ENCODE measurements at places on chromosomes 4 and X.

GRCh38 chr4:66328803-66329574 is 658.7 kb upstream of the EPHA5 start:
- no peak for DNase-seq

DNA sequence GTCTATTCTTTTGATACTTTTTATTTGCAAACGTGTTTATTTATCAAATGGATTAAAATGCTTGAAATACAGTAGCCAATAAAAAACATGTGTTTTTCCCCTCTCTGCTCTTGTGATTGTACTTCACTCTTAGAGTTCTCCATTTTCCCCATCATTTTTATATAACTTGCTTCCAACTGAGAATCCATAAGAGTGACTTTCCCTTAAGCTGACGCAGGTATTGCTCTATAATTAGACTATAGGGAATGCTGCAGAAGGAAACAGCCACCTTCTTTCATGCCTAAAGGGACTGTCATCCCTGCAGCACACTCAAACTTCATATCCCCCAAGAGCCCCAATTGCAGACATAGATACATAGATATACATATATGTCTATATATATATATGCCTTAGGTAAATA is 456.9 kb downstream of the ADGRL3 start:
- DNase-seq, result no peak

DNA sequence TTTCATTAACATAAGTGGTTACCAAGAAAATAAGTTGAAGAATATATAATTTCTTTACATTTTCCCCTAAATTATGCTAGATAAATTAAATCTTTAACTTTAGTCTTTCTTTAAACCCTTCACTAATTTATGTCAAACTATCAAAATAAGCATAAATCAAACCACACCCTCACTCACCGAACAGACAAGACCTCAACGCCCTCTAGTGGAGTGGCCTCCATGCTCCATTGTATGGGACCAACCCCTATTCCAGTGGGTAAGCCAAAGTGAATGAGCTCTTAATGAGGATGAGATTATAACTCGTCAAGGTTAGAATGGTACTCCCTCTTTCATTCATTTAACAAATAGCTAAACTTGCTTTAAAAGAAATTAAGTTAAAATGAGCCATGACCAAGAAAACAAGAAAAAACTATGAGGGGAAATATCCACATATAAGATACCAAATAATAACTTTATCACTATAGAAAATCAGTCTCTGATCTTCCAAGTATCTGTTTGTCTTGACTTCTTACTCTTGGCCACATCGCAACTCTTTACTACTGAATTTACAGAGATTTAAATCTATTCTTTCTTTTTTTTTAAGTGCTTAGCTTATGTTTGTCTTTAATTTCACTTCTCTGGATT is 15.6 kb upstream of the BBS12 start:
- peak; percentile 78 for DNase-seq

- no peak for DNase-seq
These were observed 7.5 kb downstream of the ASB5 start for GRCh38 chr4:176261481-176261880.

DNA sequence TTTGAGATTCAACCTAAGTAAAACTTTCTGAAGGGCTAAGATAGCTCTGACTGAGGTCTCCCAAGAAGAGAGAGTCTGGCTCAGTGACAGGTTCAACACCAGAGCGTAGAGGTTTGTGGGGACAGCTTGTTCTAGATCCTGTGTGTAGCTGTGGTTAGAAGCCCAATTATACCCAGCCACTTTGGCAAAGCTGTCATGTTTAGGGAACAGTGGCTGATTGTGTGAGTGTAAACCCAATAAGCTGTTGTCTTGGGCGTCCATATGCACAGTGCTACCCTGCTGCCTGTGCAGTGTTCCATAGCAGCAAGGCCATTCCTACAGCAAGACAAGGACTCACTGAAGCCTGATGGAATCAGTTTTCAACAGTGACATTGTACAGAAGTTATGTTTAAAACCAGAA is 11.2 kb upstream of the SCRG1 start:
- no peak for DNase-seq

- peak; percentile 54 for DNase-seq
These were observed 41.8 kb downstream of the RPS6KA3 start for GRCh38 chrX:20224814-20225487.
